ENCODE measurements at places on chromosomes 7 and 10. TPM values are rescaled to one million over a fixed set of nuclear protein-coding genes. Genes with fewer than 3 reads are reported as not detected.

Gene FAM3C
- total RNA-seq = 18.0 TPM

Gene AQP1
- total RNA-seq = not detected

Gene ARF5
- total RNA-seq = 138 TPM

Gene ZNF655
- total RNA-seq = 101 TPM

Gene GOLGA7B
- 11.0 TPM for total RNA-seq

Gene PRLHR
- total RNA-seq = not detected

Gene RPS24
- total RNA-seq = 1,455 TPM

Gene GIMAP6
- total RNA-seq = 93.3 TPM

All from activated CD8-positive, alpha-beta T cell treated with anti-CD3 and anti-CD28 coated beads, Interleukin-2, amount 10 ng/mL, durations not matched to agents 7 days and 5 days (primary cell).